ENCODE measurements at places on chromosomes 2 and 18.

DNA sequence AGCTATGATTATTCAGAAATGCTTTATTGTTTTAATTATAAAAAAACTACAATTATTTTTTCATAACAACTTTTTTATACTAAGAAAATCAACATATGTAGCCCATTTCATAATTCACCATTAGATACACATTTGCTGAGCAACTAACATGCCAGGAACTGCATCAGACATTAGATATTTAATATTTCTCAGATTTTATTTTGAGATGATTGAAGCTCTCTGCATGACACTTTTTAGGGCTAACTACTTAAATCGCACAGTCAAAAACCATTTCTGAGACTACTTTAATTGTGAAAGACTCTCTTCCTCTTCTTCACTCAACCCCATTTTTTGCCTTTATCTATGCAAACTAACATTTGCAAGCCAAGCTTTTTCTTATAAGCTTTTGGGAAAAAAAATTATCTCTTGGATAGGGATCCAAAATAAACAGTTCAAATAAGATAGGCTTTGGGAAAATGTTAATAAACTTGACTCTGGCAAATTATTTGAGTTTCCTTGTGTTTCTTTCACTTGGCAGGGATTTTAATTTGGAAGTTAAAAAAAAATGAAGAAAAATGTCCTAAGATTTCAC lies 9.1 kb upstream of the COL3A1 start:
- no peak for DNase-seq

DNA sequence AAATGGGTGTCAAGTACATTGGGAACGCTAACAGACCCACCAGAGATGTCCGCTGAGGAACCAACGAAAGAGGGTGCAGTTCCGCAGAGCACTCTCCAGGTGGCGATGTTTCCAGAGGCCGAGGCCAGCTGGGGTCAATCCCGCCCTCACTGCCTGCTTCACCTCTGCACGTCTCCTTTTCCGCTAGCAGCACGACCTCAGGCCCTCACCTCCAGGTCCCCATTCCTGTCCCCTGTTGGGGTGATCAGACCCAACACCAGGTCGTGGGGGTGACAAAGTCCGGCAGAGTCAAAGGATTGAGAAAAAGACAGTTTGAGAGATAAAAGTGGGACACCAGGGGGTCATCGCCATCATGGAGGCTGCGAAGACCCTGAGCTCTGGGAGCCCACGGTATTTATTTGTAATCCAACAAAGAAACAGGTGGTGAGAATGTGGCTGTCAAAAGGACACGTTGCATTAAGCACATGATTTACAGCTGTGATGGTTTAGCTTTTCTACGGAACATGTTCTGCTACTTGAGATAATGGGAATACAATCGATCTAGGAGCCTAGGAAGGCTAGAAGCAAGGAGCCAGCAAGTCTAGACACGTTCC lies 27.3 kb downstream of the ZAP70 start:
- peak; percentile 39 for DNase-seq

DNA sequence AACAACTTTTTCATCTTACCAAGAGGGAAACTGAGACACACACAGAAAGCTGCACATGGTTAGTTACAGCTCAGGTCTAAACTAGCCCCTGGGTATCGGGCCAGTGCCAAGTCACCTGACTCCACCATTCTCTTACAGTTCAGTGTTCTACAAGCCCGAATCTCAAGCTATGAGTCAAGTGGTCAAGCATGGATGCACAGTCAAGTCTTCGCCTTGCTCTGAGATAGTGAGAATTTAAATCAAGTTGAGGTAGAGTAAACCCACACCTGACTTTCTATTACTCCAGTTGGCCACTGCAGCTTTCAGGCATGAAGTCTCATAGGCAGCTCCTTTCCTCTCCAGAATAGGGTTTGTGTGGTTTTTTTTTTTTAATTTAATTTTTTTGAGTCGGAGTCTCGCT lies 34.5 kb upstream of the ARL5A start:
- no peak for DNase-seq

- no peak for DNase-seq
Measured at GRCh38 chr2:82993609-82994008, 1465.5 kb downstream of the SUCLG1 start.

- no peak for DNase-seq
Measured at GRCh38 chr2:42967959-42968674, 175.7 kb upstream of the HAAO start.

DNA sequence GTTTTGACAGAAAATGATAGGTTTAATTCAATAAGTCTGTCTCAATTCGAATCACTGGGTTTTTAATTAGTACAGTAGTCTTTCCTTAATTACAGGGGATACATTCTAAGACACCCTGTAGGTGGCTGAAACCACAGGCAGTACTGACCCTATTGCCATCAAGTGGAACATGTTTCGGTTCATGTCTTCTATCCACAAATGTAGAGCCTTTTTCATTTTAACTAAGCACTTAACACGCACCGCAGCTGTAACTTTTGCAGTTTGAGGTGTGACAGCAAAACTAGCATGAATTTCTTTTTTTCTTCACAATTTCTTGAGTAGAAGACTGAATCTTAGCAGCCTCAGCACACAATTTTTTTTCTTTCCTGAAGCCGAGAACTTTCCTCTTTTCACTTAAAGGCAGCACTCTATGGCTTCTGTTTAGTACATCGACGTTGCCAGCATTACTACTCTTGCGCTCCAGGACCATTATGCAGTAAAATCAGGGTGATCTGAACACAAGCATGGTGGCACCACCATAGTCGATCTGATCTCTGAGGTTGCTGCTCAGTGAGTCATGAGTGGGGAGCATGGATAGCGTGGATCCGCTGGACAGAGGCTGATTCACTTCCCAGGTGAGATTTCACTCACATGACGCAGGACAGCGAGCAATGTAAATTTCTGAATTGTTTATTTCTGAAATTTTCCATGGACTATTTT lies 805.1 kb downstream of the RNF144A start:
- no peak for DNase-seq

DNA sequence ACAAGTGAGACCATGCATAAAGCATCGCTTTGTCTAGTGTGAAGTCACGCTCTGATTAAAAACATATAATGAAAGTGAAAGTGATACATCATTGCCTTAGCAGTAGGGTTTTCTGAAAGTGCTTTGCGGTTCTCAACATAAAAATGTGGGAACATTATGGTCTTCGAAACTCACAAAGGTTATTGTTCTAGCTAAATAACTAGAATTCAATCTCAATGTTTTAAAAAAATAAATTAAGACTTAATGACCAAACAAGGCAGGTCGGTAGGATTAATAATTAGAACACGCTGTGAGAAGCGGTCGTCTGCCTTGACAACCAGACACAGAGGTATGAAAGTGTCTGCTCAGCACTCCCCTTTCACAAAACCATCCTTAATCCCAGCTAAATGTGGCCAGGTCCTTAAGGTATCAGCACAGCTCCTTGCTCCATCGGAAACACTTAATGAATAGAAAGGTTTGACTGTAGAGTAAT lies 42.2 kb downstream of the KLHL14 start:
- DNase-seq = no peak

- no peak for DNase-seq
Measured at GRCh38 chr2:46173030-46173429, 124.2 kb upstream of the EPAS1 start.

- no peak for DNase-seq
Measured at GRCh38 chr2:159450180-159450579, 163.7 kb upstream of the WDSUB1 start.

DNA sequence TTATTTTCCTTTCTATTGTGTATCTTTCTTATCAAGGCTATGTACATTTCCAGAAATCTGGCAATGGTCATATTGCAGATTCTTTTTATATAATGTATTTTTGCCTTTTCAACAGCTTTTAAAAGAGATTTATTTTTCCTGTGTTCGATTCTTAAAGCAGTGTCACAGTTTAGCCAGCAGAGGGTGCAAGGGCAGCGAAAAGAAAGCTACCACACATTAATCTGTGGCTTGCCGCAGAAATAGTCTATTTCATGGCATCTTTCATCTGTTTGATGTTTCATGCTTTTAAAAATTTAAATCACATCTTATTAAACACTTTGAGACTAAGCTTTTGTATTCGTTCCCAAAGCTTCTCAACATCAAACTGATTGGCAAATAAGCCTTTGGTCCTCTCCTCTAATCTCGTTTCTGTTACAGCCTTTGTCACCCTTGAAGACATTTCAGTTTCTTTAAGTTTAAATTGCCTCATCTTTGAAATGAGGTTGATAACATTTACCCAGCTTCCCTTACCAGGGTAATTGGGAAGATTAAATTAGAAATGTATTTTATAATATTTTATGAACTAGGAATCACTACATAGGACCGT lies 73.3 kb downstream of the PIK3C3 start:
- peak; percentile 15 for DNase-seq

DNA sequence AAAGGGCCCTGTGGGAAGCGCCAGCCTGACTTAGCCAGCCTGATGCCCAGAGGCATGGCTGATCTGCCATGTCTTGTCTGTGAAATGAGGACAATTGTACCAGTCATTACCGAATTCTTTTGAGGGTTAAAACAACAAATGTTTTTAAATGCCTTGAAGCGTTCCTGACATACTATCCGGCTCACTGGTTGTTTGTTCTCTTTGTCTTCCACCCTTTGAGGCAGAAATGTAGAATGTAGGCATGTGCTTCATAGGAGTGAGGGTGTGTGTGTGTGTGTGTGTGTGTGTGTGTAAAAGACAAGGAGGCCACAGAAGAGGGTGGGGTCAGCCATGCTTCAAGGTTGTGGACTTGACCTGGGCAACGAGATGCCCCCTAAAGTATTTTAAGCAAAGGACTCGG lies 35.5 kb downstream of the TGFBRAP1 start:
- no peak for DNase-seq

DNA sequence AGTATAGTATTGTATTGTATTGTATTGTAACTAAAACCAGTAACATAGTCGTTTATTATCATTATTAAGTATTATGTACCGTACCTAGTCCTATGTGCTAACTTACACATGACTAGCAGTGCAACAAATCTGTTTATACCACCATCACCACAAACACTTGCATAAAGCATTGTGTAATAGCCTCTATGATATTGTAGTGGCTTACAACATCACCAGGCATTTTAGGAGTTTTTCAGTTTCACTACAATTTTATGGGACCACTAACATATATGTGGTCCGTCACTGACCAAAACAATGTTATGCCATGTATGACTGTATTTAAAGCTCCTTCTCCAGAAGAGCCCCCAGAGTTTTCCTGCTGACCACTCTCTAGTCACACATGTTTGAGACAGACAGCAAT lies 306.2 kb downstream of the SETBP1 start:
- DNase-seq = no peak

DNA sequence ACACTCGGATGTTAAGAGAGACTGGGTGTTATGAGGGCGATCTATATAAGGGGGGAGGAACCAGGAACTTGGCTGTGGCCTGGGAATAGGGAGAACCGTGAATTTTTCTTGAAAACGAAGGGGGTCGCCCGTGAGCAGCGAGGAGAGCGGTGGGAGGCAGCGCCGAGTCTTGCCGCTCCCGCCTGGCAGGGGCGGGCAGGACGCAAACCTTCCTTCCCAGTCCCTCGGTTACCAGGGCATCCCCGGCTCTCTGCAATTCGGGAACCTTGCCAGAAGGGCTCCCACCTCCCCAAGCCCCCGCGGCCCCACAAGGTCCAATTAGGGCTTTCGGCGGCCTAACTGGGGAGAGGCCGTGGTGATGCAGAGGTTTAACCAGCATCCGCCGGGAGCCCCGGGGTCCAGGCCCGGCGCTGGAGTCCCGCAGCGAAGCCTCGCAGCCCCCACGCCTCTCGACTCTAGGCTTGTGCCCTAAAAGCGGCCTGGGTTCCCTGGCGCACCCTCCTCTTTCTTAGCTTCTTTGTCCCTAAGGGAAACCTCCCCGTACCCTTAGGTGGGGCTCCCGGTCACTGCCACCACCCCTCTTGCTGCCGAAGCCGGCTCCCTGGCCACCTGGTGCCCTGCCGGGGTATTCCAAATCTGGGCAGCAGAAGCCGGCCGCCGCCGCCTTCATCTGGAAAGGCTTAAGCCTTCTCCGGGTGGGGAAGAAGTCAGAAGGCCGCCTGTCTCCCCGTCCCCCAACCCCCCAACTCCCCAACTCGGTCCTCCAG lies 680 bp upstream of the FHOD3 start:
- peak; percentile 3 for DNase-seq

DNA sequence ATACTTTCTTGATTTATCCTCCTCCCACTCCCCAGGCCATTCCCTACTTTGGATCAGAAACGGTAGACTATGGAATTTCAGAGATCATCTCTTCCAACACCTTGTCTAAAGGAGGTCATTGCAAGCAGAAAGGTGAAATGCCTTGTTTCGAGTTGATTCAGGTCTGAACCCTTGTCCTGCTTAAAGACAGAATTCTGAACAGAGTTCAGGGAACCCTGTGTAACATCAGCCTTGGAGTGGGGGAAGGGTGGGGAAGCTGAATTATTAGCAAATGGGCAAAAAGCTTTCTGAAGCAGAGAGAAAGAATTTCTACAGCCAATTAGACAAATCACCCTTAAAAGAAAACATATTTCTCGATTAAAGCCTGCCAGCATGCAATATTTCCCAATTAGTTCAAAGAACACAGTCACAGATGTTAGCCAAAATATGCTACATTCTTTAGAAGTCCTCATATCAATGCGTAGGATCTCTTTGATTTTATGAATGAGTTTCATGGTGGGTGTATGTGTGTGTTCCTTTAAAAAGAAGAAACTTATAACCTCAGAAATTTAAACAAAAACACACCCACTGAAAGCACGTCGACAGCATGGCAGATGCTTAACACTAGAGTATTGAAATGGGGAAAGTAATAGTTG lies 353.1 kb downstream of the RND3 start:
- DNase-seq = no peak

DNA sequence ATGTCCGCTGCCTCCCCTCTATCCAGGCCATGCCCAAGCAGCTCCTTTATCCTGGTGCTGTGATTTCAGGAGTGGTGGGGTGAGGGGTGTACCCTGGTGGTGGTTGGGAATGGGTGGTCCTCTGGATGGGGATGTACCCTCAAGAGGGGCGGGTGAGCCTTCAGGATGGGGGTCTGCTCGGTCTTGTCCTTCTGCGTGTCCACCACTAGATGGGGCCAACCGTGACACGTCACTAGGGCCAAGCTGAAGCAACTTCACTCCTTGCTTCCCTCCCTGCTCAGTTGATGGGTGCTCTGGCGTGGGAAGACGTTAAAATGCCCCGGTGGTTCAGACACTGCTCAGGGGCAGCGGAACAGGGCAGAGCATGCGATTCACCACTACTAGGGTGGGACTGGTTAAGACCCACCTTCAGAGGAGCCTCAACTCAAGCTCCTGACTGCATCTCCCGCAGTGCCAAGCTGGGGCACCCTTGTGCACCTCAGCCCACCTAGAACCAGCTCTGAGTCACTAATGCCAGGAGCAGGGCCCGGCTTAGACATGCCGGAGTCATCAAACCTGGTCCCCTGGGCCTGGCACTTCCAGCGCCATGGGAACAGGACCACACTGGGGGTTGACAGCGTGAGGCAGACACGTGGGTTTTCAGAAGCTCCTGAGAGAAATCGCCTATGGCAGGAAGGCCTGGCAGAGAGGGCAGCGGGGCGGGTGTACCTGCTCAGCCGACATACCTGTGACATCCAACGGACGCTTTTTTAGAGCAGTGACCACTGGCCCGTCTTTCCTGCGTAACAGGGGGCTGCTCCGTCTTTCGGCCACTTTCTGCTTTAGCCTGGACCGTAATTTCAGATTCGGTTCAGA lies 256.7 kb downstream of the HDAC4 start:
- peak; percentile 18 for DNase-seq
